ENCODE measurements at places on chromosomes 7 and 10.
A peak's percentile ranks its signal among the peaks of the same experiment; 100 is the strongest.

DNA sequence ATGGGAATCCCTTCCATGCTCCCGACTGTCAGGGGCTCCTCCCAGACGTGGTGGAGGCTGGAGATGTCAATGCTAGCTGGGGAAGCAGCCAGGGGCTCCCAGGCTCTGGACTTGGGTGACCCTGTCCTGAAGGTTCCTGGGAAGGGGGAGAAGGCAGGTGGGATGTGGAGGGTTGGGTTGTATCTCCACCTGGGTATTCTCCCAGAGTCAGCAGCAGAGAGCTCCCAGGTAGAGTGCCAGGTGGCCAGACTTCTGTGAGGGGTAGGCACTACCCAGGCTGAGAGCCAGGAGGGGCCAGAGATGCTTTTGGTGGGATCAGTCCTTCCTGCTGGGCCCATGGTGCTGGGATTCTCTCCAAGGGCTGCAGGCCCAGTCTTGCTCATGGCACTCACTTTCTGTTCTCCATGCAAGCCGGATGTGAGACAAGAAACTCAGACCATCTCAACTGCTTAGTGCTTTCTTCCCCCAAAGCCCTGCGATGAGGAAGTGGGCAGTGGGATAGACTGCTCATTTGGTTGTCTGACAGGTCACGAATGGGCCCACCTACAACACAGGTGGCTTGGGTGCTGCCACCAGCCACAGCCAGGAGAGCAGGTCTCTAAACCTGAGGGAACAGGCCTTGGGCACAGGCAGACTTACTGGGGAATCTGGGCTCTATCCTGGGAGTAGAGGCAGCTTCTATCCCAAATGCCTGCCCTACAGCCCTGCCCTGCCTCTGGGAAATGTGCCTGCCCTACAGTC, 52.5 kb upstream of the CAMK2B start:
- DNase-seq, result no peak

- DNase-seq, result no peak
Observed at GRCh38 chr7:116363637-116364432, 135.7 kb upstream of the CAV2 start.

DNA sequence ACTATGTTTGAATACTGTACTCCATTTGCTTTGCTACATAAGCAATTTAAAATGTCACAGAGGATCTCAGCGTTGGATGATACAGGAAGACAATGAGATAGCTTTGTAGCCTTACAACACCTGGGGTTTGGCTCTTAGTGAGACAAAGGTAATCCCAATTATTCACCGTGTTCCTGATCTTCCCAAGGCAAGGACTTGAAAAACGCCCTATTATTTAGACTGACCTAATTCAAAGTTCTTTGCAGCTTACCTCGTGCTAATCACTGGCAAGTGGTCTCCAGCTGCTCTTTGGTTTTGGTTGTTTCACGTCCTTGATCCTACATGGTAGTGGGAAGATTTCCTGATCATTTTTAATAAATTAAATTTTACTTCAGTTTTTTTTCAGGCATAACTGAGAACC, 23.0 kb upstream of the C7orf33 start:
- no peak for DNase-seq

DNA sequence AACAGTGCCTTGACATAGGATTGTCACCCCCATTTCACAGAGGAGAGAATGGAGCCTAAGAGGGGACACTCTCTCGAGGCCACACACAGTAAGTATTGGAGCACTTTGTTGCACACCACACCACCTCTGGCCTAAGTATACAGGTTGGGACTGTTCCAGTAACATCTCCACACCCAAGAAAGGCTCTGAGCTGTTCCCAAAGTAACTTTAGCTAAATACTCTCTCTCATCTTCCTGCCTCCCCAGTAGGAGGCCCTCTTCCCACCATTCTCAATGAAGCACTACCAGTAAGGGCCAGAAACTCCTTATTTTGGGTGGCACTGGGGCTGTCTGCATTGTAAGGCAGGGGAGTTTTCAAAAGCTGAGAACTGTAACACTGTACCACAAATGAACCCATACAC, 189.5 kb downstream of the ZNF438 start:
- DNase-seq, result no peak

DNA sequence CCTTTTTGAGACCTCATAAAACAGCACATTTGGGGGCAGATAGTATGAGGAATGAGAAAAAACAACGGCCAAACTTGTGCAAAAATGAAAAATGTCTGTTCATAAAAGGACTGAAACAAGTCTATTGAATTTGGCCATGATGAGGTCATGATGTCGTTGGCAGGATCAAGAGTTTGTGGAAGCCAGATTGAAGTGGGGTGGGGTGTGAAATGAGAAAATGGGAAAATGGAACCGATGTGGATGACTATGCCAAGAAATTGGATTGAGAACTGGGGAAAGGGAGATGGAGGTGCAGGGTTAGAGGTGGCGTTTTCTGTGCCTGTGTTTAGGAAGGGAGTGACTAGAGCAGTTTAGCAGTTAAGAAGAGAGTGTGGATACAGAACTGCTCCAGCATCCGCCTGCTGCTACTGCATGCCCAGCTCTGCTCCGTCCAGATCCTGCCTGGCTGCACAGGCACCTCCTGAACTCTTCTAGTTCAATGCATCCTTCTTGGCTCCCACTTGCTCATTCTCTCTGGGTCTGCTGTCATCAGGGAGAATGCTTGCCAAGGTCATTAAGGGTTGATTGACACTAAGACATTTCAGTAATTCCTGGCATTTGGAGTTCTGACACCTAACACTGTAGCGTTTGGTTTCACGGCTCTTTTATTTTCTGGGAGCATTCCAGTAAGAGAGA, 111.9 kb downstream of the GALNT17 start:
- DNase-seq, result no peak

DNA sequence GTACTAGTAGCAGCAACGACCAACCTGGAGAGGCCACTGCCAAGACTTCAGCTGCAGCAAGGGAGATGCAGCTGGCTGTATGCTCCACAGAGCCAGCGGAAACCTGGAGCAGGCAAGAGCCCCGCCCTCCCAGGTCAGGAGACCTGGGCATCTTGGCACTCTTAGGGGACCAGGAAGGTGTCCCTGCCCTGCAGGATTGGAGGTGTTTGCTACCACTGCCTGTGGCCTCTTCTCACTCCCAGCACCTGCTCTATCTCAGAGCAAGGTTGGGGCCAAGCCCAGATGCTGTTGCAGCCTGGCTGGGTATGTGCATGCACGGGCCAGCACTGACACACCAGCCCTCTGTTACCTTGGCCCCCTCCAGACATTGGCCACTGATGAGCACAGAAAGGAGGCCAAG, 1512.8 kb downstream of the REEP3 start:
- no peak for DNase-seq

DNA sequence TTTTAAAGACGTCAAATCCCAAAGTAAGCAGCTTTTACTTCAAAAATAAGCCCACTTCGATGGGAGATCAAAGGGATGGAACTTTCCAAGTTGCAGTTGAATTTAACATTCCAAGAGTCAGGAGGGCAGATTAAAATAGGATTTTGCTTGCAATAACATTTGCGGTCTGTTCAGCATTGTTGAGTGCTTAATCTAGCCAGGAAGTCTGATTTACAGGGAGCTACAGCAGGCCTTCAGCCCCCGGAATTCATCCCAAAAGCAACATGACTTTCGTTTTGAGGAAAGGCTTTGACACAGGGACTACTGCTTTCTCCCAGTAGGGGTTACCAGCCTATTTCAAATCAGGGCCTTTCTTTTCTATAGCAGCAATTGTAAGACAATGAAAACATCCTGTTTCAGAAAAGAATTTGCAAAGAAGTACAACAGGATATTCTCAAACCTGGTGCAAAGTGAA, 279.6 kb upstream of the PITRM1 start:
- no peak for DNase-seq

DNA sequence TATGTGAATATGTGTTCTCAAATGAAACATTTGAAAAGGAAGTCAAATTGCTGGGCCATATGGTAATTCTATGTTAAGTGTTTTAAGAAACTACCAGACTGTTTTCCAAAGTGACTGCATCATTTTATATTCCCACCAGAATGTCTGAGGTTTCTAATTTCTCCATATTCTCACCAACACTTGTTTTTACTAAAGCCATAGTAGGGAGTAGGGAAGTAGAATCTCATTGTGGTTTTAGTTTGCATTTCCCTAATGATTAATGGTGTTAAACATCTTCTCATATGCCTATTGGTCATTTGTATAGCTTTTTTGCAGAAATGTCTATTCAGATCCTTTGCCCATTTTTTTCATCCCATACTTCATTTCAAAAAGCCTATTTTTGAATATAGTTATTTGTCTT, 9.1 kb upstream of the SEMA4G start:
- DNase-seq, result no peak

- peak; percentile 57 for DNase-seq
Observed at GRCh38 chr10:92690211-92690914, 608 bp downstream of the HHEX start.

DNA sequence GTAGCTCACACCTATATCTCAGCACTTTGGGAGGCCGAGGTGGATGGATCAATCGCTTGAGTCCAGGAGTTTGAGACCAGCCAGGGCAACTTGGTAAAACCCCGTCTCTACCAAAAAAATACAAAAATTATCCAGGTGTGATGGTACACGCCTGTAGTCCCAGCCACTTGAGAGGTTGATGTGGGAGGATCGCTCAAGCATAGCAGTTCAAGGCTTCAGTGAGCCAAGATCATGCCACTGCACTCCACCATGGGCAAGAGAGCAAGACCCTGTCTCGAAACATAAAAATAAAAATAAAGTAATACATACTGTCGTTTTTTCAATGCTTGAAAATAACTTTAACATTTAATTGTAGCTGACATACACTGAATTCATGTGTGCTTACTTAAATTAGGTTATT, 57.3 kb downstream of the REEP3 start:
- no peak for DNase-seq

- DNase-seq, result no peak
Observed at GRCh38 chr10:24981161-24981710, 28.8 kb upstream of the PRTFDC1 start.

GRCh38 chr10:28139138-28139537, 140.3 kb upstream of the ODAD2 start:
- no peak for DNase-seq

DNA sequence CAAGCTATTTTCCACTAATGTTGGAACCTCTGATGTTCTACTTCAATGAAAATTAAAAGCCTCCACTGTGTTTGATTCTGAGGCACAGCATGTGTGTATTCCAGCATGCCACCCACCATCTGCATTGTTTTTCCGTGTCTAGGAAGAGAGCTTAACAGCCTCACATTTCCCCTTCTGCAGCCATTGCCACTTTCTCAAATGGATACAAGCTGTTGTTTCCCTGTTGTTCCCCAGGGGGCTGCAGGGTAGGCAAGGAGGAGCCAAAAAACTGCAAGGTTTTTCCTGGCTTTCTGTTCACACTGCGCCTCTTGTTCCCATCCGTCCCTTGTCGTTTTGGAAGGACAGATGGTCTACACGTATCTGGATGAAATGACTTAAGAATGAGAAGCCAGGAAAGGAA, 72.3 kb upstream of the DNAJB12 start:
- no peak for DNase-seq

- DNase-seq, result no peak
Observed at GRCh38 chr10:106625751-106626150, 538.8 kb downstream of the SORCS1 start.

DNA sequence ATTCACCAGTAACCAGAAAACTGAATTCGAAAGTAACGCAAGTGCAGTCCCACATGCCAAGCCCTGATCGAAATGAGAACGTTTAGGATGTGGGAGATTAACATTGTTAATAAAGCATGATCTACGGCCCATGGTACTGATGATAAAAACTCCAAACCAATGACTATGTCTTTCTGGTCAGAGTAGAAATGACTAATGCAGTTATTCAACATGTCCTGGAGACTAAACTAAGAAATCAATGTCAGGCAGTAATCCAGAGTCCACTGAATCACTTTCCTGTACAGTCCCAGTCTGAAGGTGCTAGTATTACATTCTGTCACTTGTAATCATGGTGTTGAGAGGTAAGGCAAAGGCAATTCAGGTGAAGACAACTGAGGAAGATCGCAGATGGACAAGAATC, 14.4 kb downstream of the NPSR1 start:
- no peak for DNase-seq

DNA sequence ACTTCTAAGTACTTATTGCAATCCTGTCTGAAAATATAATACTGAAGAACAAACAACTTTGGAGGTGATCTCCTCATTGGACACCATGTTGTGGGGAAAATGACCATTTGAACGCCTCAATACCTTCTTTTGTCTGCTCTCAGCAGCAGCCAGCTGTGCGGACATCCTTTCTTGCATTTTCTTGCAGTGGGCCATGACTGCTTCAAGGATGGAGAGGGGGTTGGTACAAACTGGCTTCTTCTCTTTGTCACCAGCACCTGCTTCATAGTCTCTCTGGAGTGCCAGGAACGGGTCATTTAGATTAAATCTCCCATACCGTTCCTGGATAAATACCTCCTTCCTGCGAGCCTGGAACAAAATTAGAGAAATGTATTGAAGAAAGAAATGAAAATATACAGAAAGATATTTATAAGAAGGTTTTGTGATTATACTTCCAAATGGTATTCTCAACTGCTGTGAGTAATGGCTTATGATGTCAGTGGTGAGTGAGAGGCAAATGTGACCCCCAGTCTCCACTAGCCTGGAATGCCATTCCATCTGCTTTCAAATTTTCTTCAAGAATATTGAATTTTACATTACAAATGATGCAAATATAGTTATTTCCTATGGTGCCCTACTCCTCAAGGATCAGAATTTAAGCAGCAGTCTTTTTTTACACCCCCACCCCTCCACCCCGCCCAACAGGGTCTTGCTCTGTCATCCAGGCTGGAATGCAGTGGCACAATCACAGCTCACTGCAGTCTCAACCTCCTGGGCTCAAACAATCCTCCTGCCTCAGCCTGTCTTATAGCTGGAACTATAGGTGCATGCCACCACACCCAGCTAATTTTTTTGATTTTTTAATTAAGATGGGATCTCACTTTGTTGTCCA, 62.4 kb downstream of the CTTNBP2 start:
- DNase-seq, result no peak

GRCh38 chr7:83952236-83952635, 242.4 kb downstream of the SEMA3A start:
- DNase-seq, result no peak

- no peak for DNase-seq
Observed at GRCh38 chr10:12417331-12417730, 68.0 kb downstream of the CAMK1D start.

GRCh38 chr10:15169555-15170401, 1.3 kb upstream of the NMT2 start:
- DNase-seq, result peak; percentile 21

- DNase-seq, result no peak
Observed at GRCh38 chr7:102821994-102822747, 73.4 kb downstream of the FAM185A start.

GRCh38 chr10:7544203-7544602, 122.6 kb downstream of the ITIH5 start:
- DNase-seq, result no peak

DNA sequence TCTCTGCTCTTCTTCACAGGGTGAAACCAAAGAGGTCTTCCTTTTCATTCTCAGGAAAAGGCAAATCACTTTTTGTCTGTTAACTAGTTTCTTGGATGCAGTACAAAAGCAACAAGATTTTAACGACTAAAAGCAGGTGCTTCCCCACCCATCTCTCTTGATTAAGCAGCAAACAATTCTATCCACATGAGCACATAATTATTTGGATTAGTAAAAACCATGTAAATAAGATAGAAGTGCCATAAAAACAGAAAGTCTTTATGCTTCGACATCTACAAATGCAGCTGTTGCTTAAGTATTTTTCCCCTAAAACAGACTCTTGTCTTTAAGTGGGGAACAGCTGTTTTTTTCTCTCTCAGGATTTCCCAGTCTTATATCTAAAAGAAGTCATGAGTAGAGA, 37.4 kb downstream of the USP54 start:
- DNase-seq, result no peak
